NCI-H510A treated with DMSO at 0.1 percent for 48 hours (cell line): ENCODE measurements at places on chromosomes 12 and 14.

GRCh38 chr12:1826867-1827705 lies 6.7 kb downstream of the LRTM2 start:
- DNase-seq: no peak

GRCh38 chr14:99177886-99178835 lies 93.8 kb downstream of the BCL11B start:
- peak; percentile 13 for DNase-seq

DNA sequence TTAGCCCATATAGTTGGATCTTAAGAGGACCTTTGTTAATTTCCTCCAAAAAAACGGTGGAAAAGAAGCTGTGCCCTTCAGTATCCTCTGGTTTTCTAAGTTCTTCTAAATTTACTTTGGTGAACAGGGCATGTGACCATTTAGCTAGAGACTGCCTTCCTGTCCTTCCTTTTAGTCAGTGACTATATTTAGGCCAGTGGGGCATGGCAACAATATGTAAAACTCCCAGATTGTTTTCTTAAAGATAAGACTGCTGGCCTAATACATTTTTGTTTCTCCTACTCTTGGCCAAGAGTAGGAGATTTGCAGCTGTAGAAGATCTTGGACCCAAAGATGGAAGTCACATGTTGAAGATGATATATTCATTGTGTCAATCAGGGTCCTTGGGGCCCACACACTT lies 325.1 kb upstream of the DCN start:
- DNase-seq: no peak

DNA sequence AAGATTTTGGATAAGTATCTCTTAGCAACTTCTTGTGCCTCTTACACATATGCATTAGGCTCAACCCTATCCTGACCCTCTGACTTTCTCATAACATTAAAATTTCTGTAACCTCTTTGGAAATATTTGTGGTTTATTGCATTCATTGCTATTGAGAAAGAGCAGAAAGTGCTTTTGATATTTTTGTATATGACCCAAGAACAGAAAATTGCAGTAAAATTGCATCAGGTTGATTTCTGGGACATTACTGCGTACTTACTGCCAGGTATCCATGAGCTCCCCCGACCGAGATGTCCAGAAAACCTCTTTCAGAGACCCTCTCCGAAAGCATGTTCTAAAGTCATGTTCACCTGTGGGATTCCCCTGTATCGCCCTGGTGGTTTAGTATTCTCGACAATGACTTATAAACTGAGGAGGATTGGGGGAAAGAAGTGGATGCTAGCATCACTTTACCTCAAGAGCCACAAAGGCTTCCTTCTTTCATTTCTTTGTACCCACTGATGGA lies 14.5 kb upstream of the IL22 start:
- DNase-seq: no peak
